Upper lobe of right lung (tissue), 1 donor: ENCODE measurements at places on chromosomes 7 and 10. TPM values are rescaled to one million over a fixed set of nuclear protein-coding genes. Genes with fewer than 3 reads are reported as not detected.
A peak's percentile ranks its signal among the peaks of the same experiment; 100 is the strongest.

The GPR141 gene
- total RNA-seq: 4.0 TPM

The MYO3A gene
- 0.06 TPM for total RNA-seq

The OR9A2 gene
- total RNA-seq: not detected

The ANKRD7 gene
- total RNA-seq: not detected

The ELFN1 gene
- total RNA-seq: 4.3 TPM

The LHPP gene
- 16.2 TPM for total RNA-seq

The ADCYAP1R1 gene
- 1.8 TPM for total RNA-seq

The C7orf57 gene
- not detected for total RNA-seq

The OR6V1 gene
- not detected for total RNA-seq

The NUP42 gene
- 29.5 TPM for total RNA-seq

The CDNF gene
- 0.61 TPM for total RNA-seq

GRCh38 chr10:27446091-27446918, 57.8 kb upstream of the RAB18 start:
- H3K4me3 ChIP-seq: no peak overlapping the region
- no peaks in the 10 kb centered on the region for H3K36me3 ChIP-seq
- no peak for DNase-seq
- H3K4me1 ChIP-seq: no peaks in the 10 kb centered on the region
- H3K27me3 ChIP-seq: no peaks in the 10 kb centered on the region

- no peaks in the 10 kb centered on the region for H3K36me3 ChIP-seq
- no peak overlapping the region for H3K27ac ChIP-seq
- DNase-seq: no peak
- no peaks in the 10 kb centered on the region for H3K4me1 ChIP-seq
- H3K4me3 ChIP-seq: no peak overlapping the region
Observed at GRCh38 chr7:31318313-31318712, 22.2 kb downstream of the NEUROD6 start.

DNA sequence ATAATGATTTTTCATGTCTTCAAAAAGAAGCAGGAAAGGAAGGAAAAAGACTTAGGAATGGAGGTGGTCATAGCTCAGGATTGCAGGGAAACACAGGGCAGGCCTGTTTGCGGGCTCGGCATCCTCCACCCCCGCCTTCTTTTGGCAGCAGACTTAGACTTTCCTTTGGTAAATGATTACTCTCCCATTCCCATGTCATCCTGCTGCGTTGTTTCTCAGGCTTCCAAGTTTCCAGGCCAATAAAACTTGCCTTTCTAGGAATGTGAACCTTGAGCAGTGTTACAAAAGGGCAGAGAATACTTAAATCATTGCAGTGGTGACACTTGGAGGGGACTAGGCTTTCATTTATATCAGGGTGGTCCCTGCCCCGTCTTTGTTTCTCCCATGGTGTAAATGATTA, 34.0 kb upstream of the DGKB start:
- H3K27ac ChIP-seq: no peak overlapping the region
- H3K36me3 ChIP-seq: no peaks in the 10 kb centered on the region
- no peak overlapping the region for H3K4me3 ChIP-seq
- no peaks in the 10 kb centered on the region for H3K4me1 ChIP-seq
- no peaks in the 10 kb centered on the region for H3K27me3 ChIP-seq

GRCh38 chr10:13106387-13107045, 6.6 kb downstream of the OPTN start:
- no peaks in the 10 kb centered on the region for H3K27me3 ChIP-seq
- H3K4me3 ChIP-seq: no peak overlapping the region
- peaks cover 15% of the 10 kb centered on the region for H3K4me1 ChIP-seq
- no peak for DNase-seq

GRCh38 chr10:484925-485661, 204.4 kb downstream of the DIP2C start:
- H3K27ac ChIP-seq: peak overlapping the region; percentile 77
- no peaks in the 10 kb centered on the region for H3K27me3 ChIP-seq
- no peaks in the 10 kb centered on the region for H3K36me3 ChIP-seq
- no peaks in the 10 kb centered on the region for H3K4me1 ChIP-seq
- peak overlapping the region; percentile 47 for H3K4me3 ChIP-seq

DNA sequence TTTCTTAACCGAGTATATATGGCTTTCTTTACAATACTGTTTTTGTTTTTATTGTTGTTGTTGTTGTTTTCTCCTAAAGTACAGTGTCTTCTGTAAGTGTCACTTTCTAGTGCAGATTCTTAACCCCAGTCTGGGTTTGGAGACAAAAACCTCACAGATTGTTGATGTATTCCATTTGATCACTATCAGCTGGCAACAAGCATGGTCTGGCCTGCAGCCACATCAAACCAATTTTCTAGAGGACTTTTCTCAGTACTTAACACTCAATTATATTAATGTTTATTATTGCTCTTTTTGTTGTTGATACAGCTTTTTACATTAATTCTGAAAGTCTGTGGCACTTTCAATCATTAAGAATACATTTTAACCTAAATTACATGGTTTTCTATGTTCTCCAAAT, 17.1 kb downstream of the LRRN3 start:
- H3K4me3 ChIP-seq: no peak overlapping the region
- H3K27me3 ChIP-seq: no peaks in the 10 kb centered on the region
- H3K27ac ChIP-seq: no peak overlapping the region
- H3K36me3 ChIP-seq: no peaks in the 10 kb centered on the region
- H3K4me1 ChIP-seq: peaks cover 3% of the 10 kb centered on the region
- no peak for DNase-seq

DNA sequence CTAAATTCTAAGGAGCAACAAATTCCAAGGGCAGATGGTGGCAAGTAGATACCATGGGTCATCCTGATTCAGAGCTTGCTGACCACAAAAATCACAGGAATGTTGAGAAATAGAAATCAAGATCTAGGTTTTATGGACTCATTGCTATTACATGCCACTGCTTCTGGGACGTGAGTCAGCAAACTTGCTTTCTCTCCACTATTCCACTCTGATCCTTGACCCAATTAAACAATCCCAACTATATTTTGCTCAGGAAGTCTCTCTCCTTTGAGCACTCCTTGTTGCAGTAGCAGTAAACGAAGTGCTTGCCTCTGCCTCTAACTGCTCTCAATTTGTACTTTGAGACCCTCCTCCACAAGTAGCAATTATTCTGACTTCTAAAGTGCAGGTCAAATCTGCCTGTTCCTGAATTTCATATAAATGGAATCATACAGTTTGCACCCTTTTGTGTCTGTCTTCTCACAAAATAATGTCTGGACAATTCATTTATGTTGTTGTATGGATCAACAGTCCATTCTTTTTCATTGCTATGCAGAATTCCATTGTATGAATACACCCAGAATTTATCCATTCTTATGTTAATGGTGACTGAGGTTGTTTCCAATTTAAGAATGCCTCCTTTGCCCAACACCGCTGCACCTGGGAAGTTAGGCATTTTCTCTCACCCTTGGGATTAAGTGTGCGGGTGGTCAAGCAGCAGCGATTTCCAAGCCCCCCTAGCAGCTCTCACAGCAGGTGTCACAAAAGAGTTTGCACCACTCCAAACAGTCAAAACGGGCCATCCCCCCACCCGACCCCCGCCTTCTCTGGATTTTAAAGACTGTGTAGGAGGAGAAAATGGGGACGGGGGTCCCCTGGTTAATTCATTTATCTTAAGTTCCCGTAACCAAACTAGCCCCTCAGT, 35.9 kb downstream of the ACSM6 start:
- H3K4me3 ChIP-seq: peak overlapping the region; percentile 54
- peak overlapping the region; percentile 30 for H3K27ac ChIP-seq
- no peaks in the 10 kb centered on the region for H3K4me1 ChIP-seq

- no peak for DNase-seq
- no peaks in the 10 kb centered on the region for H3K27me3 ChIP-seq
- peaks cover 74% of the 10 kb centered on the region for H3K4me1 ChIP-seq
- H3K27ac ChIP-seq: no peak overlapping the region
Observed at GRCh38 chr10:32338262-32338661, 8.7 kb downstream of the EPC1 start.

DNA sequence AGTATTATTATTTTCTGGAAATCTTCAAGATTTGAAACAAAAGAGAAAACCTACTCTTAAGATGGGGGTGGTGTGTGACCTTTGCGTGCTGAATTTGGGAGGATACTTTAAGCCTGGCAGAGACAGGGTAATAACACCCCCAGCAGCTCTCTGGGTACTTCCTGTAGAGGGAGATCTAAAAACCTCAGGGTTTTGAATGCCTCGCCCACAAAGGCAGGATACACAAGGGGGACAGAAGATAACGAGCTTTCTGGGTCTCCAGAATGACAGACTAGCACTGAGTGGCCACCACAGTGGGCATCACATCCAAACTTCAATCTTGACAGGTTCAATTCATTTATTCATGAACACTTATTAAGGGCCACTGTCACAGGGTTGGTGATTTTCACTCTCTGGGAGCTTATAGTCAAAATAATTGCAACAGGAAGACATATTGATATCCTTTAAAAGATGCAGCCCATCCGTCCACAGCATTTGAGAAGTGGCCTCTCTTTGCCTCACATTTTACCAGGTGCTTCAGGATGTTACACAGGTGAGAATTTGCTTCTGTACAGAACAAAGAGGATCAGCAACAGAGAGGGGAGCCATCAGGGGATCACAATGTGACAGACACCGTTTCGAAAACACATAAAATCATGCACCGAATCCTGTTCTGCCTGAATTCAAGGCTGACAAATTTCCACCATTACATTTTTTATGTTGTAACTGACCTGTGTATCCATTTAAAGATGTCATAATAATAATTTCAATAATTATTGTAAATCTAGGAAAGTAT, 14.3 kb downstream of the CPA1 start:
- no peaks in the 10 kb centered on the region for H3K36me3 ChIP-seq
- H3K27me3 ChIP-seq: no peaks in the 10 kb centered on the region
- H3K4me1 ChIP-seq: peaks cover 12% of the 10 kb centered on the region
- no peak overlapping the region for H3K4me3 ChIP-seq
- DNase-seq: no peak
- H3K27ac ChIP-seq: no peak overlapping the region

GRCh38 chr7:15947754-15948153, 261.3 kb upstream of the MEOX2 start:
- DNase-seq: no peak
- no peak overlapping the region for H3K27ac ChIP-seq

- peaks cover 21% of the 10 kb centered on the region for H3K36me3 ChIP-seq
- peak overlapping the region; percentile 89 for H3K4me3 ChIP-seq
- H3K4me1 ChIP-seq: peaks cover 15% of the 10 kb centered on the region
- peak overlapping the region; percentile 85 for H3K27ac ChIP-seq
- no peaks in the 10 kb centered on the region for H3K27me3 ChIP-seq
Observed at GRCh38 chr7:104206841-104207240, 972 bp downstream of the ORC5 start.

GRCh38 chr7:25780904-25781303, 371.1 kb upstream of the NFE2L3 start:
- no peaks in the 10 kb centered on the region for H3K36me3 ChIP-seq
- no peak for DNase-seq
- no peaks in the 10 kb centered on the region for H3K4me1 ChIP-seq

- H3K36me3 ChIP-seq: no peaks in the 10 kb centered on the region
- peak overlapping the region; percentile 85 for H3K27ac ChIP-seq
- no peaks in the 10 kb centered on the region for H3K27me3 ChIP-seq
- H3K4me1 ChIP-seq: peaks cover 46% of the 10 kb centered on the region
- peak; percentile 65 for DNase-seq
Observed at GRCh38 chr7:27129729-27130539, 623 bp downstream of the HOXA4 start.

DNA sequence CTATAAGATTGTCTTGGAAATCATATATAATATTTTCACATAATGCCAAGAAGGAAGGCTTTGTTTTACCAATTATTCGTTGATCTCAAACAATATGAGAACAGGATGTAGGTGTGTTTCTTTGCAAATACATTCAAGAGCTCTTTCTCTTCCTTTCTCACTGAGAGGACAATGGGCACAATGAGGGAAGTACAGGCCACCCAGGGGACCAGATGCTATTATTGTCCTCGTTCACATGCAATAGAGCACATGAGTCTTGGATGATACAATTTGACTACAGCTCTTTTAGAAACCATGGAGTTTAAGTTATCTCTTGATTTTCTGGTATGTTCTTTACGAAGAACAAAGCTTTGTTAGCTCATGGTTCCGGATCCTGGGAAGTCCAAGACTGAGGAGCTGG, 323.7 kb upstream of the KLF6 start:
- no peak overlapping the region for H3K4me3 ChIP-seq
- no peak for DNase-seq
- H3K36me3 ChIP-seq: no peaks in the 10 kb centered on the region
- no peaks in the 10 kb centered on the region for H3K27me3 ChIP-seq
- no peaks in the 10 kb centered on the region for H3K4me1 ChIP-seq

DNA sequence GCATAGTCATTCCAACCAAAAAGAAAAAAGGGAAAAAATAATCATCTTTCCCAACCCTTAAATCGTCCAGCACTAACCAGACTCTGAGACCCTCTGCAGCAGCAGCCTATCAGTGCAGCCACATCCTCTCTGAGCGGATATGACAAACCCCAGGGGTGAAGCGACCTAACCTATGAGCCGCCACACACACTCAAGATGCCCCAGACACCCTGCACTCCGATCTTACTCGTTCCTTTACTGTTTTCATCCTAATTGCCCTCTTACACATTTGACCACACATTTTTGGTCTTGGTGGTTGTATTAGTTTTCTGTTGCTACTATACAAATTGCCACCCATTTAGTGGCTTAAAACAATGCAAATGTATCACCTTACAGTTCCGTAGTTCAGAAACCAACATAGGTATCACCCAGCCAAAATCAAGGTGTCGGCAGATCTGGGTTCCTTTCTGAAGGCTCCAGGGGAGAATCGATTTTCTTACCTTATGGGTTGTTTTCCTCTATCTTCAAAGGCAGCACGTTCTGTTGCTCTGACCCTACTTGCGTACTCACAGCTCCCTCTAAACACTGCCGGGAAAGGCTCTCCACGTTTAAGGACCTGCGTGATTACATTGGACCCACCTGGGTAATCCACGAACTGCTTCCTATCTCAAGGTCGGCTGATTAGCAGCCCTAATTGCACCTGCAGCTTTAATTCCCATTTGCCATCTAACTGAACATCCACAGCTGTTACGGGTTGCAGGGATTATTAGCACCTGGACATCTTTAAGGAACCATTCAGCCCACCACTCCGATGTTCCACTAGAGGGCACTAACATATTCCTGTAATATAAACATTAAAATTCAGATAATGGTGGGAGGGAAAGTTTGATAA, 37.3 kb upstream of the PRSS1 start:
- no peak overlapping the region for H3K27ac ChIP-seq
- no peaks in the 10 kb centered on the region for H3K27me3 ChIP-seq
- H3K36me3 ChIP-seq: no peaks in the 10 kb centered on the region
- H3K4me1 ChIP-seq: no peaks in the 10 kb centered on the region

- no peaks in the 10 kb centered on the region for H3K36me3 ChIP-seq
- no peaks in the 10 kb centered on the region for H3K27me3 ChIP-seq
- no peaks in the 10 kb centered on the region for H3K4me1 ChIP-seq
- DNase-seq: no peak
- H3K27ac ChIP-seq: no peak overlapping the region
Observed at GRCh38 chr7:93178213-93178612, 30.0 kb upstream of the SAMD9L start.

DNA sequence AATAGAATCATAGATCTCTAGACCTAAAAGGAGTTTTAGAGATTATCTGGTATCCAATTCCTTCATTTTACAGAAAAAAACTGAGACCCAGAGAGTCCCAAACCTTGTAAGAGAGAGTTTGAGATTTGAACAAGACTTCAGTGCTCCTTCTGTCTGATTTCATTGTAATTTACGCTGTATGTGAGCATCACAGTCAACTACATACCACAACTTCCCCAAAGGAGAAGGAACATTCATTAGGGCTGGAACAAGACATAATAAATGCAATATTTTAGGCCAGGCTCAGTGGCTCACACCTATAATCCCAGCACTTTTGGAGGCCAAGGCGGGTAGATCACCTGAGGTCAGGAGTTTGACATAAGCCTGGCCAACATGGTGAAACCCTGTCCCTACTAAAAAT, 17.3 kb upstream of the PRKAR2B start:
- no peak for DNase-seq
- no peaks in the 10 kb centered on the region for H3K4me1 ChIP-seq
- no peaks in the 10 kb centered on the region for H3K27me3 ChIP-seq
- H3K27ac ChIP-seq: no peak overlapping the region
- H3K4me3 ChIP-seq: no peak overlapping the region
